Activated T-helper 17 cell treated with anti-CD3 and anti-CD28 coated beads, Interleukin-2, amount 50 U/mL, for 72 hours (primary cell): ENCODE measurements at places on chromosomes 13 and 19. TPM values are rescaled to one million over a fixed set of nuclear protein-coding genes. Genes with fewer than 3 reads are reported as not detected.
A peak's percentile ranks its signal among the peaks of the same experiment; 100 is the strongest.

Gene CGB3
- not detected for total RNA-seq

Gene FAM32A
- total RNA-seq = 61.9 TPM

Gene ZNF763
- total RNA-seq = 0.64 TPM

Gene COL5A3
- total RNA-seq = 32.1 TPM

Gene RUBCNL
- total RNA-seq = 3.4 TPM

Gene SHISA2
- total RNA-seq = 0.30 TPM

Gene TLE6
- 4.2 TPM for total RNA-seq

DNA sequence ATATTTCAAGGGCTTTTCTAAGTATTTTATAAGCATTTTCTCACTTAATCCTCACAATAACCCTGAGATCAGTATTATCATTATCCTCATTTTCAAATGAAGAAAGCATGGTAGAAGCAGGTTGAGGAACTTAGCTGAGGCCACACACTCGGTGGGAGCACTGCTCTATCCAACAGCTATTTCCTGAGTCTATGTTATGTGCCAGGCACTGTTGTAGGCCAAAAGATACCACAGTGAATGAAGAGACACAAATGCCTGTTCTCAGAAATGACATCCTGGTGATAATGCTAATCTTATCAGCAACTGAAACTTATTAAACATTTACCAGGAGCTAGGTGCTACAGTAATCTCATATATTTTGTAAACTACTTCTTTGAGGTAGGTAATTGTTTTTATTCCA is 553.9 kb upstream of the ARGLU1 start:
- ATAC-seq = no peak

GRCh38 chr19:51689751-51690453 is 3.2 kb upstream of the SPACA6 start:
- peak; percentile 14 for ATAC-seq

- no peak for ATAC-seq
Measured at GRCh38 chr19:10010247-10010691, at the start of gene COL5A3. Gene COL5A3, minus strand, starts transcription at chr19:10010504. Its CDS starts 119 bp downstream, at chr19:10010385.

- peak; percentile 91 for ATAC-seq
Measured at GRCh38 chr19:17470068-17470841, at the start of gene SLC27A1. Gene SLC27A1, plus strand, starts transcription at chr19:17470524. Its CDS starts 17 bp downstream, at chr19:17470541.

- ATAC-seq = no peak
Measured at GRCh38 chr13:93254775-93255174, 28.2 kb downstream of the GPC6 start.

- ATAC-seq = no peak
Measured at GRCh38 chr13:110499621-110500281, 61.8 kb downstream of the RAB20 start.

GRCh38 chr13:37686501-37686900 is 87.9 kb upstream of the POSTN start:
- no peak for ATAC-seq

- ATAC-seq = no peak
Measured at GRCh38 chr13:107076801-107077200, 508.9 kb upstream of the ARGLU1 start.

DNA sequence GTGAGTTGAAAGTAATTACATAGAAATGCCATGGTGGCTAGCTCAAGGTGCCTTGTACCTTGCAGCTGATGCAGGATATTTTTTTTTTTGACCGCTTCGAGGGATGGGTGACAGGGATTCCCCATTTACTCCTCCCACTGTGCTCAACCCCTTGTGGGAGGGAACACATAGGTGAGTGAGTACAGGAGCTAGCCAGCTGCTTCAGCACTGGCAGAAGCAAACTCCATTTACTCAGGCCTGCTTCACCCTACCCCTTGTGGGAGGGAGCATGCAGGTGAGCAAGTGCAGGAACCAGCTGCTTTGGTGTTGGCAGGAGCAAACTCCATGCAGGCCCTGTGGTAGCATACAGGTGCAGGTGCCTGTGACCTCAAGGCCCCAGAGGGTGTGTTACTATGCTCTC is 330.1 kb downstream of the TDRD3 start:
- no peak for ATAC-seq

DNA sequence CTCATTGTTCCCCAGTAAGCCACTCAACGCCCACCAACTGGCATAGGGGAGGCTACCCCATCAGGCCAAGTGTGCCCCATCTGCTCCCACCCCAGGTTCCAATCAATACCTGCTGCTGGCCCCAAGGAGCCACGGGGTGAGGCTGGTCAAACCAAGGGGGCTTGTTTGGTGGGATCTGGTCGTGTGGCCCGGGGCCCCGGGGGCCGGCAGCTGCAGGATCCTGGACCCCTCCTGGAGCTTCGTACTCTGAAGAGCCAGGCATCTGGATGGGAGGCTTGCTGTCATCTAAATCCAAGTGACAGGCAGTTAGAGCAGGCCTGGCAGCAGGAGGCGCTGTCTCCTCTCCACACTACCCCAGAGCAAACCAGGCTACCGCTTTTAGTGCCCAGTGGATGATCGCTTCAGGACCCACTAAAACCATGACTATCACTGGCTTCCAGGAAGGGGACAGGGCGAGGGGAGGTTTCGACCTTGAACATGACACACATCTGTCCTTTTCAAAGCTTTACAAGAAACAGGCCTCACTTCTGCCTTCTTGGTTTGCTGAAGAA is 14.2 kb downstream of the CHERP start:
- peak; percentile 90 for ATAC-seq

DNA sequence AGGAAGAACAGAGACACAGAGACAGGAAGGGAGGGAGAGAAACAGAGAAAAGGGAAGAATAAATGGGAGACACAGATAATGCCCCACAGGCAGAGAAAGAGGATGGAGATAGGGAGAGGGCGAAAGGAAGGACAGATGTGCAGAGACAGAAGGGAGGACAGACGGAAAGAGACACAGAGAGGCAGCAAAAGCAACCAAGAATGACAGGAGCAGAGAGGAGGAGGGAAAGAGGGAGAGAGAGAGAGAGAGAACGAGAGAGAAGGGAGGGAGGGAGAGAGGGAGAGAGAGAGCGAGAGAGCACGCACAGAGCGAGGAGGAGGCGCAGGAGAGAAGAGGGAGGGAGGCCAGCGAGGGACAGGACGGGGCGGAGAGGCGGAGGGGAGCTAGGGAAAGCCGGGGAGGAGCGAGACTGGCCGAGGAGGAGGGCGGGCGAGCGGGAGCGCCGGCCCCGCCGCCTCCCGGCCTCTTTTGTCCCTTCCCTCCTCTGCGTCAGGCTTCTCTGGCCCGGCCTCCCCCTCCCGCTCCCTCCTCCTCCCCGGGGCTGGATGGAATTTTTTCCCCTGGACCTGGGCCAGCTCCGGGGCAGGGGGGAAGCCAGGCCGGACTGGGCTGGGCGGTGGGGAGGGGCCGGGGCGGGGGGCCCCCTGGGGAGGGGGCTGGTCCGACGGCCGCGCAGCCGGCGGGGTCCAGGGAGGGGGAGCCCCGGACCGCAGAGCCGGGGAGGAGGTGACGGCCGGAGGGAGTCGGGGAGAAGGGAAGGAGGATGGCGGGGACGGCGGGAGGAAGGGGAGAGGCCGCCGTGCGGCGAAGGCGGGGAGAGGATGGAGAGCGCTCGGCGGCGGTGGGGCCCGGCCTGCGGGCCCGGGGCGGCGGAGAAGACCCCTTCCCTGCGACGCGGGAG is 4.2 kb upstream of the SPACA6 start:
- ATAC-seq = peak; percentile 68
